Anterior cingulate cortex (tissue), 58 donors: ENCODE measurements at places on chromosomes 16 and 17.

DNA sequence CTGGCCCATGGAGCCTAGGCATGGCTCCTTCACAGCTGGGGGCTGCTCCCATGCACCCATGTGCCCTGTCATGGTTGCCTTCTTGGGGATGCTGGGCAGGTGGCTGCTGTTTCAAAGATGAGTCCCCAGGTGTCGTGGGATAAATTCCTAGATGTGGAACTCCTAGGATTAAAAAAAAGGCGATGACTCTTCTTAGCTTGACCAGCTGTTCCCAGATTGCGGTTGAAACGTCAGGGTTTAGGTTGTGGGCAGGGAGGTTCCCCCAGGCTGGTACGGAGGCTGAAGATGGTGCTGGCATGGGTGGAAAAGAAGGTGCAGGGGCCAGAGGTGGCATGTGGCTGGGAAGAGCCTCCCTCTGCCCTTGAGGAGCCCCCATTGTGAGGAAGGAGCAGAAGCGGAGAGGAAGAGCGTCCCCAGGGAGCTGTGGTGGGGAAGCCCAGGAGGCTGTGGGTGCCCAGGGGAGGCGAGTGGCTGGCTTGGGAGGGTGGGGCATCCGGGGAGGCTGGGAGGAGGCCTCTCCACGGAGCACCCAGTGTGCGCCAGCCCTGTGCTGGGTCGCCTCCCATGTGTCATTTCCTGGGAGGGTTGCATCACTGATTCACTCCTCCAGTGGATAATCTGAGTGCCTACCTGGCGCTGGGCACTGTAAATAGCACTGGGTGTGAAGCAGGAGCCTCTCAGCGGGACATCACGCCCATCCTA lies 7.5 kb upstream of the KCNJ12 start:
- DNase-seq: no peak

- no peak for DNase-seq
Observed at GRCh38 chr16:87970186-87970585, 19.0 kb downstream of the BANP start.

DNA sequence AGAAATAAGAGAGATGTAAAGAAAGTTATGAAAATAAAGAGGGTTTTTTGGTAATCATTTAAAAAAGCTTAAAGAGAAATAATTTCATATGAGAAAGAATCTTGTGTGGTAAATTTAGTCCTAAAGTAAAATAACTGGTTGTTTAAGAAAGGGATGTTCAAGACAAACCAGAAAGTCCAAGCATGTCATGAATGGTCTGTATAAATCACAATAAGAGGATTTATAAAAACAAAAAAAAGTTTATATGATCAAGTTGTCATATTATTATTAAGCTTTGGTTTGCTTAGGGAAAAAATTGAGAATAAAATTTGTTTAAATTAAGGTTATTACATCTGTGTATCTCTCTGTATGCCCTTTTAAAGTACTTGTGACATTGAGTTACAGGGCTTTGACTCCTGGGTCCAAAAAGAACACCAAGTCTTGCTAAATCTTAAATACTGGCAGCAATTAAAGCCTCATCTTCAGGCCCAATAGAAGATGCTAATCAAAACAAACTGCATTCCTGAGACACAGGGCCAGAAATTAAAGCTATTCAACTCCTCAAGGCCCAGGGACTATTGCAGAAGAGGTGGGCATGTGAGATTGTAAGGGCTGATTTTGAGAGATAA lies 15.6 kb upstream of the TRIM25 start:
- no peak for DNase-seq

DNA sequence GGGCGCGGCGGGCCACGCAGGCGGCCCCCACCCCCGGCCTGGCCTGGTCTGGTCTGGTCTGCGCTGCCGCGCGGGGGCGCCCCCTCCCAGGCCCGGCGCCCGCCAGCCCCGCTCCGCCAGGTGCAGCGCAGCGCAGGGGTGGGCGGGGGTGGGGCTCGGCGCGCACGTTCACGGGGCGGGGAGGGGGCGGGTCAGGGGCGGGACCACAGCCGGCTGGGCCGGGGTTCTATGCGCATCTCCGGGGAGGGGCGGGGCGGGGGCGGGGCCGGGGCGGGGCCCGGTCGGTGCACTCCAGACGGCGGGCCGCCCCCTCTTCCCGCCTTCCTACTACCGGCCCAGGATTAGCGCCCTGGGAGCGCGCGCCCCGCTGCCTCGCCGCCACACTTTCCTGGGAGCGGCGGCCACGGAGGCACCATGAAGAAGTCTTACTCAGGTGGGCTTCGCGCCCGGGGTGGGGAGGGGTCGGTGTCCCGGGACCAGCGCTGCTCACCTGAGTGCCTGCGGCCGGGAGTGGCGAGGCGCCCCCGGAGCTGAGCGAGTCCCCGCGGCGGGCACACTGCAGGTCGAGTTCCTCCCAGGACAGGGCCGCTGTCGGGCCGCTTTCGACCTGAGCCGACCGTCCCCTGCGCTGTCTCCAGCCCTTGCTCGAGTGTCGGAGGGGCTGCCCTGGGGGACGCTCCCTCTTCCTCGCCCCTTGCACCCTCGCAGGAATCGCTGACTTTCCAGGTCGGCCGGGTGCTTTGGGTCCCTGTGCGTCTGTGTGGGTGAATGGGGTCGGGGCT lies 140.5 kb downstream of the SEC14L1 start:
- DNase-seq: no peak

GRCh38 chr17:41415833-41416335 lies 8.5 kb downstream of the KRT37 start:
- no peak for DNase-seq

GRCh38 chr16:83068686-83069085 lies 441.9 kb downstream of the CDH13 start:
- DNase-seq: no peak

- DNase-seq: no peak
Observed at GRCh38 chr17:51164911-51165679, 1.1 kb upstream of the NME2 start.

DNA sequence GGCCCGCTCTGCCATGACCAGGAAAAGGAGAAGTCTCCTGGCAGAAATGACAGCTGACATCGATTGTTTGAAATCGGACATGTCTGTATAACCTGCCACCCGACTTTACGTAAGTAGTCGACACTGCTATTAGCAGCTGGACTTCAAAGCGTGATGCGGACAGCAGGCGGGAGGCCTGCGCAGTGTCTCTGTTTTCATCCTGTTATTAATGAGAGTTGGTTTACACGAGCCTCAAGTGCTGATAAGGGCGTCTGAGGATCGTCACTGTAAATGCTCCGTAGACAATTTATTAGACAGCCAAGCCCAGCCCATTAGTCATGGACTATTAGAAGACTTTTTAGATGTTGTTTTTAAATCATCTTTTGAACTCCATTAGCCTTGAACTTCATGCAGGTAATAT lies 328.3 kb downstream of the FOXL1 start:
- DNase-seq: no peak

DNA sequence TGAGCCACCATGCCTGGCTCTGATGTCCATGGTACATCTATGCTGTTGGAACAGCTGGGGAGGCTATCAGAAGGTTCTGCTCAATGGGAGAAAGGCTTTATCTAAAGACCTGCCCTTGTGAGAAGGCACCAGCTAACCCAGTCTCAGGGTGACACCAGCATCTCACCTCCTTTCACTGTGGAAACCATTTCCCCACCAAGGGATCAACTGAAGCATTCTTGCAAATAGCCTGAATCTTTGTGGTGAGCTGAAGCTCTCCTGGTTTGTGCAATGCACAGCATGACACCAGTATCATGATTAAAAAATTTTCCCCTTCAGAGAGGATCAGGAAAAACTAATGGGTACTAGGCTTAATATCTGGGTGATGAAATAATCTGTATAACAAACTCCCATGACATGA lies 5.1 kb downstream of the CCL18 start:
- no peak for DNase-seq

DNA sequence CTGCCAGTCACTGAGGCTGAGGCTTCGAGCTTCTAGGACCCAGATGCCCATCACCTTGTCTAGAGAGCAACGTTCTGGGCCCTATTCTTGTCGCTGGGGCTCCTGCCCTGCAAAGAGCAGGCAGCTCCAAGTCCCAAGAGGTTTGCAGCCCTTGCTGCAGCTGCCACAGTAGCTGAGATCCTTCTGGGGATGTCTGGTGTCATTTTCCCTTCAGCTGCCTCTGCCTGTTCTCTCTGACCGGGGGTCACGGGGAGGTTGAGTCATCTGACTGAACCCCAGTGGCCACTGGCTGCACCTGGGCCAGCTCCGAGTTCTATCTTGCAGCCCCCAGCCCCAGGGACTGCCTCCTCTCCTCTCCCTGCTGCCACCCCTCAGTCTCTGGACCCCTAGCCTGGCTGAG lies 4.9 kb downstream of the WSCD1 start:
- no peak for DNase-seq

GRCh38 chr17:75498726-75499213 lies 16.6 kb downstream of the CASKIN2 start:
- no peak for DNase-seq

- DNase-seq: no peak
Observed at GRCh38 chr17:20200016-20200795, 191.0 kb downstream of the SPECC1 start.

GRCh38 chr17:50064253-50065001 lies 8.5 kb downstream of the ITGA3 start:
- DNase-seq: no peak

DNA sequence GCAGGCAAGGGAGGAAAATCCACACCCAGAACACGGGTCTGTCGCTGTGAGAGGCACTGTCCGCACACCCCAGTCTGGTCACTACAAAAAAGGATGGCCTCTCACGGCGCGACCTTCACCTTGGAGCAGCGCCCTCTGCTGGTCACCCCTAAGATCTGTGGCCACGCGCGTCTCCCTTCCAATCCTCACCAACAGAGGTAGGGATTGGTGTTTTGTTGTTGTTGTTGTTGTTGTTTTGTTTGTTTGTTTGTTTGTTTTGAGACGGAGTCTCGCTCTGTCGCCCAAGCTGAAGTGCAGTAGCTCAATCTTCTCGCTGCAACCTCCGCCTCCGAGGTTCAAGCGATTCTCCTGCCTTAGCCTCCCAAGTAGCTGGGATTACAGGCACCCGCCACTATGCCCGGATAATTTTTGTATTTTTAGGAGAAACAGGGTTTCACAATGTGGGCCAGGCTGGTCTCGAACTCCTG lies 15.0 kb upstream of the C17orf58 start:
- peak; percentile 11 for DNase-seq

DNA sequence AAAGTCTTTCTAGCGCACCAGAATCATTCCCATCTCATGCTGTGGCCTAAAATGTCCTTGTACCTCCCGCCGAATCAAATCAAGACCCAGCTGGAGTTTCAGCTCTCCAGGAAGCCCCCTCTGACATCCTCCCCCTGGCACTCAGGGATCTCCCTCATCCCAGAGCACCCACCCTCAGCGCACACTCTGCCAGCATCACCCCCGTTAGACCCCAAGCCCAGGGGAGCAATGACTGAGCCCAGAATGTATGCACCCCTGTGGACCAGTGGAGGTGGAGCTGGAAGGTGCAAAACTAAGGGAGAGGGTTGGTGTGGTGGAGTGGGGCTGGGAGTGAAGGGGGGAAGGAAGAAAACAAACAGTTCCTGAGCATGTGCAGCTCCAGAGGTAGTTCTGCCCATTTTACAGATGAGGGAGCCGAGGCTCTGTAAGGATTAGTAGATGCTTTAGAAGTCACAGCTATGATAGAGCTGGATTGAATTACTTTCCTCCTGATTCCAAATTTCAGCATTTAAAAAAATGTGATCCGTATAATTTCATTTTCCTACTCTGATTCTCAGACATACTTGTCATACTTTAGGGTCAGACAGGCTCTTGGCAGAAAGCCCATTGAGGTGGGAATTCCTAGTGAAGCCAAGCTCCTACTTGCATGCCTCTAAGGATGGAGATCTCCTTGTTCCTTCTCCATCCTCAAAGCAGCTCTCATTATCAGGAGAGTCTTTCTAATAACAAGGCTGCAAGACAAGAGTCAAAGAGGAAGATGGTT lies 242.7 kb downstream of the KATNIP start:
- no peak for DNase-seq

DNA sequence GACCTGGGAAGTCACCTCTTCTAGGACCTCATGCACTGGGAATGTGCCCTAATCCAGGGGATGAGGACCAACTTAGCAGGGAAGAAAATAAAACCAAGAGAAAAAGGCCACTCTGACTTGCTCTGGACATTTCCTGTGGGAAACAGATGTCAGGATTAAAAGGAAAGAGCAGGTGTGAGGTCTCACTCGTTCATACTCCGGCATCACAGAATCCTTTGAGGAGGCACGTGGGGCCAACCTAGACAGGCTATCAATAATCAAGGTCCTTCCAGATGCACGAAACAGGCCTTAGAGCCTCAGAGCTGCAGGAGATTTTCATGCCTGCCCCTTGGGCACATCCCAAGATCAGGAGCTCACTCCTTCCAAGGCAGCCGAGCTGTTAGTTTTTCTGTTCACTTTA lies 321.5 kb upstream of the CCL2 start:
- no peak for DNase-seq

DNA sequence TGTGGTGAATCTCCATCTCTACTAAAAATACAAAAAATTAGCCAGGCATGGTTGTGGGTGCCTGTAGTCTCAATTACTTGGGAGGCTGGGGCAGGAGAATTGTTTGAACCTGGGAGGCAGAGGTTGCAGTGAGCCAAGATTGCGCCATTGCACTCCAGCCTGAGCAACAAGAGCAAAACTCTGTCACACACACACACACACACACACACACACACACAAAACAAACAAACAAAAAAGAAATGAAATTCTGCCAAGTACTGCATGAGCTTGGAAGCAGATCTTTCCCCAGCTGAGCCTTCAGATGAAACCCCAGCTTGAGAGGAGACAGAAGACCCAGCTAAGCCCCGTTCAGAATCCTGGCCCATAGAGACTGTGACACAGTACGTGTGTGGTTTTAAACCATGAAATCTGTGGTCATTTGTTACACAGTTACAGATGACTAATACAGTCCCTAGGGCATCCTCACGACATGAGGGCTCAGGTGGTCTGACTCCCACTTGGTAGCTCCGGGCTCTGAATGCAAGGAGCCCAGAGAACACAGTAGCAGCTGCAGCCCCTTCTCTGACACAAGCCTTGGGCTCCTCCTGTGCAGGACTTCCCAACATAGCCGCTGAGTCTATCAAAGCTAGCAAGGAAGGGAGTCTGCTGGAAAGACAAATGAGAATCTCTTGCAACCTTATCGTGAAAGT lies 132.8 kb downstream of the SEC14L1 start:
- DNase-seq: no peak

DNA sequence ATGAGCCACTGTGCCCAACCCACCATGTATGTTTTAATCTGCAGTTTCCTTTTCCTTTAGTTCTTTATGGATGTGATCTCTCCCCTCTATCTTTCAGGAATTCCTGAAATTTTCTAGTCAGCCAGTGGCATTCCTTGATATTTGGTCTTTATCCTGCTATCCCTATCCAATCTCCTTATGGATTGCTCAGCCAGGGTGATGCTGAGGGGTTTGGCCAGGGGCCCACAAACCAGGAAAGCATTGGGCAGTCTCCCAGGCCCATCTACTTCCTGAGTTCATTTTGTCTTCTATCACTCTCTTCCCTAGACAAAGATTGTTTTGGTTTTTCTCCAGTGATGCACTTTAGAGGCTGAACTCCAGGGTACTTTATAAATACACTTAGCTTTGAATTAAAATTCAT lies 115.9 kb downstream of the KATNIP start:
- no peak for DNase-seq

GRCh38 chr17:10370016-10370608 lies 2.7 kb downstream of the MYH13 start:
- no peak for DNase-seq
